A549 treated with AZD2906 at 1 μM for 4 hours (cell line): ENCODE measurements at places on chromosomes 11 and 22. TPM values are rescaled to one million over a fixed set of nuclear protein-coding genes. Genes with fewer than 3 reads are reported as not detected.

The KCNK4 gene
- 0.07 to 0.14 TPM in 2 of 5 replicates, not detected in the others for total RNA-seq

The C11orf91 gene
- 0.49 to 1.2 TPM (median 1.1 TPM) in 5 replicates for total RNA-seq

The MRPL17 gene
- total RNA-seq, result 88.3 to 99.9 TPM (median 90.9 TPM) in 5 replicates

The KCTD14 gene
- 1.2 to 2.0 TPM (median 1.4 TPM) in 5 replicates for total RNA-seq

The SCN2B gene
- not detected in 5 replicates for total RNA-seq

The TMPRSS4 gene
- not detected in 5 replicates for total RNA-seq
